ENCODE measurements at places on chromosomes 16 and 17. TPM values are rescaled to one million over a fixed set of nuclear protein-coding genes. Genes with fewer than 3 reads are reported as not detected.

The CCL16 gene
- not detected for total RNA-seq

The RGS9 gene
- total RNA-seq = 4.2 TPM

The OR3A3 gene
- not detected for total RNA-seq

The HBA2 gene
- total RNA-seq = 614 TPM

The CPHXL2 gene
- total RNA-seq = not detected

The BTBD17 gene
- 4.5 TPM for total RNA-seq

The CCL11 gene
- not detected for total RNA-seq

The CIBAR2 gene
- total RNA-seq = not detected

The HASPIN gene
- total RNA-seq = 0.62 TPM

The WNK4 gene
- total RNA-seq = 0.31 TPM

The CSH1 gene
- not detected for total RNA-seq

The CCL1 gene
- 0.47 TPM for total RNA-seq

The GPR142 gene
- not detected for total RNA-seq

The SLC35G6 gene
- not detected for total RNA-seq

The FSCN2 gene
- total RNA-seq = 5.6 TPM

The DNAAF8 gene
- total RNA-seq = 0.62 TPM

The CHST5 gene
- 0.16 TPM for total RNA-seq

The SNN gene
- total RNA-seq = 143 TPM

The HEATR9 gene
- not detected for total RNA-seq

The CACNG1 gene
- total RNA-seq = 0.47 TPM

The EEF2KMT gene
- total RNA-seq = 2.2 TPM

The BRIP1 gene
- total RNA-seq = 5.8 TPM

The VAT1L gene
- total RNA-seq = 13.4 TPM

Data from occipital lobe (tissue), 3 donors.